Urothelium cell line (cell line): ENCODE measurements at places on chromosomes 7 and 10.

DNA sequence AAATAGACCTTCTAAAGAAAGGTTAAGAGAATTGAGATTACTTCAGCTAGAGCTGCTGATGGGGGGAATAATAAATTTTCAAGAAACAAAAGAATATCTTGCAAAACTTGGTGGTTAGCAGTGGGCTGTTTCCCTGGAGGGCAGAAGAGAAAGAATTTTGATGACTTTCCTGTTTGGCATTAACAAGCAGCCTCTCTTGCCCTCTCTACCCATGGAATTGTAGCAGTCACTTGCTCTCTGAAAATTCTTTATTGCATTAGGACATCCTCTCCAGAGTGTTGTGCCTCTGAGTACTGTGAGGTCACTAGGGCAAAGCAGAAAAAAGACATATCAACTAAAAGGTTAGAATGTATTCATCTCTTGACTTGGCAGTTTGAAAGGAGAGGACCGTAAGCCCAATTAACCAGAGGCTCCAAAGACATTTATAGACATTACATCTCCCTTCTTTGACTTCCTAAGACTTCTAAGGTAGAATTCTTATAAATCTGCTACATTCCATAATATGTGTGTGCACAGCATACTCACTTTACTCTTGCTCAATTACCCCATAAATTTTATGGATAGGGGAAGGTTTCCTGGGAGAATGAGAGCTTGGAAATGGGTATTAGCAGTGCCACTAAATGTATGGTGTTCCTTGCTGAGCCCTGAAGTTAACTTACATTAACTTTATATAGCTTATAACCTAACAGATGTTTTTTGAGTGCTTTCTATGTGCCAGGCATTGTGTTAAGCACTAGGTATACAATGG is 215.3 kb downstream of the KIF20B start:
- DNase-seq: no peak

DNA sequence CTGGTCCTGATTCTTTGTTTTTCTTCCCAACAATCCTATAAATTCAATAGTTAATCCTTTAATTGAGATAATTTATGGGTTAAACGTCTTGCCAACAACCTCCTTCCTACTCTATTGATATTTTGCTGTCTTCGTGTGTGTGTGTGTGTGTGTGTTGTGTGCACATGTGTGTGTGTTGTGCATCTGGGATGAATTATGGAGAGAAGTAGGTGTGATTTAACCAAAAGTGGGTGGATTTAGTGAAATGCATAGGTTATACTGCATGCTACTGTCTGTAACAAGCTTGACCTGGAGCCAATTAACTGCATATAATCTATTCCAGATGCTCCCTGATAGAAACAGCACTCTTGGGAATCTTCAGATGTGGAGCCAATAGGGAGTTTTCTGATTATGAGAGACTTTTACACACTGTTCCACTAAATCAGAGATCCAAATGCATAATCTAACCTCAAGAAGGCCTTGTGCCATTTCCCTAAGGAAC is 61.2 kb downstream of the SEMA3D start:
- DNase-seq: no peak

- DNase-seq: no peak
Observed at GRCh38 chr7:39085590-39086049, 107.9 kb downstream of the POU6F2 start.

GRCh38 chr10:17743437-17743836 is 8.6 kb upstream of the TMEM236 start:
- no peak for DNase-seq

- no peak for DNase-seq
Observed at GRCh38 chr7:159093351-159093971, 51.2 kb downstream of the VIPR2 start.

DNA sequence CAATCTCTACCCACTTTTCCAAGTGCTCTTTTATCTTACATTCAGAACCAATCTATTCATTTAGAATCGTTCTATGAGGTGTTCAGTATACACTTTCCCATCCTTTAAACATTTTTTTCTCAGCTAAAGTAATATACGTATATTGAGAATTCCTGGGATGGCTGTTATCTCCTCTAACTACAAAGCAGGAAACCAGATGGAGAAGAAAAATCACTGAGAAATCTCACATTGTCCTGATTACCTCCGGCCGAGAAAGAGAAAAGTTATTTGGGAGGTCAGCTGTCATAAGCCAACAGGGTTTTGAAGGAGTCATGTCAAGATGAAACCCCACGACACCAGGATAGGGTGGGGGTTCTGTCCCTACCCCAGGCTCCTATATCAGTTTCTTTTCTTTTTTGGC is 99.2 kb upstream of the KDM7A start:
- DNase-seq: no peak

DNA sequence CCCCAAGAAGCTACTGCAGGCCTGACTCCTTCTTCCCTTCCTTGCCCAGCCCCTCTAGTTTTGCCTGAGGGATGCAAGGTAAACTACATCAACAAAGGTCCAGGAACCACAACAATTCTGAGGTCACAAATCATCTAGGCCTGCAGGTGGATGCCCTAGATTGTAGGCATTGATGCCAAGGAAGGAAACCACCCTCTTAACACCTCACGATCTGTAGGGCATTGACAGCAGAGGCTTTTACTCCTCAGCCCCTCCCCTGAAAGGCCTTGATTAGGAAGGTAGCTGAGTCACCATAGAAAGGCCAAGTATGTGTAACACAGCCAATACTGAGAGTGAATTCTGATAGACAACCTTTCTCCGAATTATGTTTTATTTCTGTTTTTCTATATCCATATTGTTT is 46.7 kb upstream of the FAM3C start:
- DNase-seq: no peak

- peak; percentile 43 for DNase-seq
Observed at GRCh38 chr10:13528123-13528874, 515 bp downstream of the BEND7 start.

GRCh38 chr10:103124420-103125096 is 68.5 kb downstream of the NT5C2 start:
- DNase-seq: no peak

GRCh38 chr7:68238204-68238805 is 1241.7 kb downstream of the TYW1 start:
- no peak for DNase-seq

DNA sequence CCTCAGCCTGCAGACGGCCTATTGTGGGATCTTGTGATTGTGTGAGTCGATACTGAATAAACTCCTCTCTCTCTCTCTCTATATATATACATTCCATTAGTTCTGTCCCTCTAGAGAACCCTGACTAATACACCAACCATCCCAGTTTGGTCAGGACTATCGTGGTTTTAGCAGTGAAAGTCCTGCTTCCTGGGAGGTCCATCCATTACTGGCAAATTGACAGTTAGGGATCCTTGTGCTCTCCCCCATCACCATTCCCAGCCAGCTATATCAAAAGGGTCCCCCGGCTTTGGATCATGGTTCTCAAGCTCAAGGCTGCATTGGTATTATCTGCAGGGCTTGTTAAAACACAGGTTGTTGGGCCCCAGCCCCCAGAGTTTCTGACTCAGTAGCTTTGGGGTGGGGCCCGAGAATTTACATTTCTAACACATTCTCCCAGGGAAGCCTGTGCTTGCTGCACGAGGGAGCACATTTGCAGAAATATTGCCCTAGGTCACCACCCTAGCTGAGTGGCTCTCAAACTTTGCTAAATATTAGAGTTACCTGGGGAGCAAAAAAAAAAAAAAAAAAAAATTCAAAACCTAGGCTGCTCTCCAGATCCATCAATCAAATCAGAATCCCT is 899.1 kb upstream of the AUTS2 start:
- DNase-seq: peak; percentile 76

- DNase-seq: no peak
Observed at GRCh38 chr7:742791-743190, 15.7 kb upstream of the PRKAR1B start.

DNA sequence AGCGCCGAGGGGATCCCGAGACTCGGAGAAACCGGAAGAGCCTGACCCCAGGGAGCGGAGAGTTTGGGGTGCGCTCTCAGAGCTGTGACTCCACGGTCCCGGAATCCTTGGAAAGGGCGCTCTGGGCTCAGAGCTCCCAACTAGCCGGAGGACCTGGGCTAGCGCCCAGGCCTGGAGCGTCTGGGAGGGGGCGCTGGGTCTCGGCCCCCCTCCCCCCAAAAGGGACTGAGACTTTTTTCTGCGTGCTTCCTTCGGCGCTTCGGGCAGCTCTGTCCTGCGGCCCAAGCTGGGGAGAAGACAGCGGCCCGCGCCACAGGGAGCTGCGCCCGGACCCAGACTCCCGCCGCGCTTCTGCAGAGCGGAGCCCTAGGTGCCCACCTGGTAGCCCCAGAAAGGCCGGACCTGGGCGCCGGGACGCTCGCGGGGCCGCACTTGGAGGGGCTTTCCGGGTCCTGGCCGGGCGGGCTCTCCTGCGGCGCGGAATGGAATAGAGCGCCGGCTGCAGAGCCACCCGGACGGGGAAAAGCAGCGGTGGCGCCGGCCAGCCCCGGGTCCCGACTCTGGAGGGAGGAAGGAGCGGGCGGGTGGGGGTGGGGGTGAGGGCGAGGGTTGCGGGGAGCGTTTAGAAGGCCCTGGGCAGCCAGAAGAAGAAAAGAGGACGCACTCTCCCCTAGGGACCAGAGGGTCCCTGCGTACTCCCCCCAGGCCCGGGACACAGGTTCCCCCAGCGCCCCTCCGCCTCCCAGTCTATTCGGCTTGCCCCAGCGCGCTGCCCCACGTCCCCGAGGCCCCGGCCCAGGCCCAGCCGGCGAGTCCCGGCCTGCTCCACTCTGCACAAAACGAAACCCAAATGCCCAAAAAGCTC is 4.7 kb downstream of the ZNF503 start:
- no peak for DNase-seq

DNA sequence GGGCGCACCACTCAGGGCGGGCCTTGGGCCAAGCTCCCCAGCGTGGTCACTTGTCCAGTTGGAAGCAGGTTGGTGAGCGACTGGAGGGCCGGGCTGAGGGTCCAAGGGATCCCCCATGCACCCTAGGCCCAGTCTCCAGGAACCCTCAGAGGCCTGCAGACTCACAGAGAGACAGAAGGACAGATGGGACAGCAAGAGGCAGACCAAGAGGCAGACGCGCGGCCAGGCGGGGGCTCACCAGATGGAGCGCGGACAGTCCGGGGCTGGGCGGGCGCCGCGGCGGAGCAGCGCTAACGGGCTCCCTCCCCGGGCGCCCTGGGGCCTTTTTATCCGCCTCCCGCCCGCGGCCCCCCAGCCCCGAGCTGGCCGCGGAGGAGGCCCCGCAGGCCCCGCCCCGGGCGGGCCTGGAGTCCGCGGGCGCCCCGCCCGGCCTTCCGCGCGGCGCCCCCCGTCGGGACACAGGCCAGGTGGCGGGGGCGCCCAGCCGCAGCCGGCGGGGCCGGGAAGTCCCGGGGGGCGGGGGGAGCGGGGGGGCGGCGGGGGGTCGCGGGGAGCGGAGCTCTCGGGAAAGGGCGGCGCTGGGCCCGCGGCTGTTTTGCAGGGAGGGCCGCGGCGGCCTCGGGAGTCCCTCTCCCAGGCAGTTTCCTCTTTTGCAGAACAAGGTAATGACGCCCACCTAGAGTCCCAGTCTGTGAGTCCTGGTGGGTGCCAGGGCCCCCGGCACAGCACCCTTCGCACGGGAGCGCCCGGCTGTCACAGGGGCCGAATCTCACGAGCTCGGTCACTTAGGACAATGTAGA is at the start of gene LOXL4:
LOXL4 (minus strand) TSS at position 301 of the 800 bp plus-strand sequence. CDS start 5,175 bp downstream, outside the sequence.
- peak; percentile 90 for DNase-seq

GRCh38 chr10:62382831-62383230 is 8.7 kb downstream of the ZNF365 start:
- no peak for DNase-seq

DNA sequence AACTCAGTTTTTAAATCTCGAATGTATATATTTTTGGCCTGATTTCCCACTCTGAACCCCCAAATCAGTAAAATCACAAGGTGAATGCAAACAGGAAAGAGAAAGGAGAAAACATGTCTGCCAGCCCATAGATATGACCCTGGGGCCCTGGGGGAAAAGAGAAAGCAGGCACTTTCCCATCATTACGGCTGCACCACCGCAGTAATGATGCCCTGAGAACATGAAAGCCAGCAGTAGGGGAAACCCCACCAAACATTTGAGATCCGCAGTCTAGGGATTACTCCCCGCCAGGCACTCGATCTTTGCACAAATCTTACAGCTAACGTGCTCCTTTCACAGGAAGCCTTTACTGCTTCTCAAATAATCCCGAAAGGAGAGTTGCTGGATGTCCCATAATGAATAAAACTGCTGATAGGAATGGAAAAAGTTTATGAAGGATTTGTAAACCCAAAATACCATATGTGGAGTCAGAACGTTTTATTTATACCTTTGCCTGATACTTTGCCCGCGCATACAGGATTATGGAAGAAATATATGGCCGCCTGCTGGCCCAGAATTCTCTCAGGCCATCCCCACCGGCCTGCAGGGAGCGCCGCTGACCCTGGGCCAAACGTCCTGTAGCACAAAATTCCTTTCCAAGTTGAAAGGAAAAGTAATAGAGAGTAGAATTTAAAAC is 180.0 kb upstream of the INHBA start:
- DNase-seq: no peak

- no peak for DNase-seq
Observed at GRCh38 chr10:76192694-76193320, 761.4 kb downstream of the LRMDA start.

DNA sequence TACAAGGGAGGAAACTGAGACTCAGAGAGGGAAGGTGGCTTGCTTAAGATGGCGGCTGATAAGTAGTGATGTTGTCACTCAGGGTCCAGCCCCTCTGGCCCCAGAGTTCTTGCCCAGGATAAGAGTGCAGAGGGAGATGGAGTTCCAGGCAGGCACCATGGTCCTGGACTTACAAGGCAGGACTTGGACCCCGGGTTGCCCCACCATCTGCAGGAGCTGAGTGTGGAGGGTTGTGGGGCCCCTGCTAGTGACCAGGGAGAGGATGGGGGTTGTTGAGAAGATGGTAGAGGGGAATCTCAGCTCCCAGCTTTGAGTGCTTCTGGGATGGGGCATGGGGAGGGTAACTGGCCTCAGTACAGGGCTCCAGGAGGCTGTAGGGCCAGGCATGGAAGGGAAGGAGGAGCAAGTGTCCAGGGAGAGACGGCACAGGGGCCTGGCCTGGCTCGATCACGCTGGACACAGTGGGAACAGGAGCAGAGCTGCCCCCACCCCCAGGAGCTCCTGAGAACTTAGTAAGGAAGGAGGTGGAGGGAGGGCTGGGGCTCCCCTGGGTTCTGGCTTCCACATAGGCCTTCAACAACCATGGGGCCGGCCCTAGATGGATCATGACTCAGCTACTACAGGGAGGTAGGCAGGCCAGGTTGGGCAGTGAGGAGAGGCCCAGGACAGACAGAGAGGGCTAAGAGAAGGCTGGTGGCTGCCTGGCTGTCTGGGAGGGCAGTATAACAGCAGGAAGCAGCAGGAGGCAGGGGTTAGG is 28.2 kb downstream of the PPIF start:
- DNase-seq: no peak

- DNase-seq: no peak
Observed at GRCh38 chr7:130941322-130942210, 207.6 kb upstream of the KLF14 start.

- DNase-seq: no peak
Observed at GRCh38 chr10:120599200-120599724, 142.2 kb downstream of the PLPP4 start.

DNA sequence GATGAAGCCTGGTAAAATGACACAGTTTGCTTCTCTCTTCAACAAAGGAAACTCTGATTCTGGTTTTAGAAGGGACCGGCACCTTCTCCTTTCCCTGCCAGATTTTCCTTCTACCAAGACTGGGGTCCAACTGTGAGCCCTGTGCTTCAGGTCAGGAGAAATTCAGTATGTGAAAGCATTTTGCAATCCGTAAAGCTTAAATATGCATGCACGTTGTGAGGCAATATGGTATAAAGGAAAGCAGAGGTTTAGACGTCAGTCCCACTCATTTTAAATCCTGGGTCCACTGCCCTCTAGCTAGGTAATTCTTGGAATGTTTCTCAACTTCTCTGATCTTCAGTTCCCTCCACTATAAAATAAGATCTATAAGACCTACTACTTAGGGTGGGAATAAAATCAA is 359.0 kb upstream of the NPSR1 start:
- DNase-seq: no peak
